Liver (tissue), 10 donors: ENCODE measurements at places on chromosomes 6 and 20. TPM values are rescaled to one million over a fixed set of nuclear protein-coding genes. Genes with fewer than 3 reads are reported as not detected.

GRCh38 chr6:37819802-37820717 is 533 bp downstream of the ZFAND3 start:
- peak overlapping the region; percentile 97 for H3K27ac ChIP-seq
- H3K4me1 ChIP-seq: peaks cover 41% of the 10 kb centered on the region
- no peaks in the 10 kb centered on the region for H3K27me3 ChIP-seq
- H3K36me3 ChIP-seq: no peaks in the 10 kb centered on the region

- no peak for DNase-seq
- no peak overlapping the region for H3K4me3 ChIP-seq
- H3K4me1 ChIP-seq: no peaks in the 10 kb centered on the region
- H3K27me3 ChIP-seq: peaks cover 6% of the 10 kb centered on the region
- no peaks in the 10 kb centered on the region for H3K36me3 ChIP-seq
Measured at GRCh38 chr20:42018979-42019378, 400.8 kb upstream of the CHD6 start.

DNA sequence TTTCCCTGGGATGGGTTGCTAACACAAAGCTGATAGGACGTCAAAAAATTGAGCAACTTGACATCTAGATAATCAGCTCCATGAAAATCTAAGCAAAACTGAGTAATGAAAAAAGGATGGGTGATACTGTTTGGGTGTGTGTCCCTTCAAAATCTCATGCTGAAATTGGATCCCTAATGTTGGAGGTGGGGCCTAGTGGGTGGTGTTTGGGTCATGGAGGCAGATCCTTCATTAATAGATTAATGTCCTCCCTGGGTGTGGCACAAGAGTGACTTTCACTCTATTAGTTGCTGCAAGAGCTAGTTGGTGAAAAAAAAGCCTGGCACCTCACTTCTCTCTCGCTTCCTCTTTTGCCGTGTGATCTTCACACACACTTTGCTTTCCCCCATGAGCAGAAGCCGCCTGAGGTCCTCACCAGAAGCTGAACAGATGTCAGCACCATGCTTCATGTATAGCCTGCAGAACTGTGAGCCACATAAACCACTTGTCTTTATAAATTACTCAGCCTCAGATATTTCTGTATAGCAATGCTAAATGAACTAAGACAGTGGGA is 160.9 kb downstream of the FRK start:
- H3K27ac ChIP-seq: no peak overlapping the region
- H3K4me1 ChIP-seq: no peaks in the 10 kb centered on the region
- H3K36me3 ChIP-seq: no peaks in the 10 kb centered on the region
- no peaks in the 10 kb centered on the region for H3K27me3 ChIP-seq
- no peak for DNase-seq

The ZC3H12D gene
- 1.4 TPM for total RNA-seq

The SNAP25 gene
- 2.7 TPM for total RNA-seq

The CRISP3 gene
- total RNA-seq: 1.1 TPM

The SLC22A2 gene
- total RNA-seq: not detected

The TNFRSF21 gene
- 3.2 TPM for total RNA-seq

The HLA-B gene
- total RNA-seq: 369 TPM

The NEDD9 gene
- 7.8 TPM for total RNA-seq
